ENCODE measurements at places on chromosomes 16 and 17. TPM values are rescaled to one million over a fixed set of nuclear protein-coding genes. Genes with fewer than 3 reads are reported as not detected.

ABCA5 gene
- total RNA-seq = 100 TPM

DPEP3 gene
- not detected for total RNA-seq

AOC3 gene
- total RNA-seq = 10.6 TPM

IL32 gene
- 394 TPM for total RNA-seq

HGS gene
- 126 TPM for total RNA-seq

OR1F1 gene
- not detected for total RNA-seq

BEAN1 gene
- total RNA-seq = 0.22 TPM

KRTAP1-5 gene
- total RNA-seq = not detected

SCNN1B gene
- 204 TPM for total RNA-seq

KRTAP3-1 gene
- total RNA-seq = not detected

BICDL2 gene
- total RNA-seq = 102 TPM

SPN gene
- 6.0 TPM for total RNA-seq

ARHGAP44 gene
- 52.0 TPM for total RNA-seq

CAPNS2 gene
- 0.41 TPM for total RNA-seq

MPP3 gene
- total RNA-seq = 3.7 TPM

RHBDL1 gene
- total RNA-seq = 2.8 TPM

NUP88 gene
- total RNA-seq = 50.8 TPM

CCL13 gene
- 2.2 TPM for total RNA-seq

TNK1 gene
- total RNA-seq = 20.7 TPM

CCL7 gene
- not detected for total RNA-seq

SAMD14 gene
- 2.6 TPM for total RNA-seq

ST6GALNAC2 gene
- 4.3 TPM for total RNA-seq

CTU2 gene
- total RNA-seq = 13.6 TPM

SOCS7 gene
- 11.4 TPM for total RNA-seq

TVP23B gene
- 42.7 TPM for total RNA-seq

MYH8 gene
- not detected for total RNA-seq

ZNF469 gene
- total RNA-seq = 1.4 TPM

HID1 gene
- total RNA-seq = 47.4 TPM

SLC12A3 gene
- total RNA-seq = not detected

IGSF6 gene
- 3.5 TPM for total RNA-seq
